ENCODE measurements at places on chromosomes 3 and 15.

DNA sequence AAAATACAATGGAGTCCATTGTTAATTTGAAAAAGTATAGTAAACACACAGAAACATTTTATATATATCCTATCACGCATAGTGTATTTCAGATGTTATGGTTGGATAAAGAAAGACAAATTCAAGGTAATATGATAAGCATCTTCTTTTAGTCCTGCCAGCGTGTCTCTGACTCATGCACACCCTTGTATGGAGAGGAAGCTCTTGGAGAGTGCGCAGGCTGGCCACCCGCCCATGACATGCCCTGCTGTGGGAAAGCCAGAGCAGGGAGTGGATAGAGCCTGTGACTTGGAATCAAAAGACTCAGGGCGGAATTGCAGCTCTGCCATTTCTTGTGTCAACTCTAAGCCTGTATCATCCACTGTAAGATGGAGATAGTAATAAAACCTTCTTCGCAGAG lies 23.0 kb upstream of the COPG1 start:
- DNase-seq = no peak

GRCh38 chr15:60392986-60393790 lies 4.6 kb downstream of the ANXA2 start:
- no peak for DNase-seq

DNA sequence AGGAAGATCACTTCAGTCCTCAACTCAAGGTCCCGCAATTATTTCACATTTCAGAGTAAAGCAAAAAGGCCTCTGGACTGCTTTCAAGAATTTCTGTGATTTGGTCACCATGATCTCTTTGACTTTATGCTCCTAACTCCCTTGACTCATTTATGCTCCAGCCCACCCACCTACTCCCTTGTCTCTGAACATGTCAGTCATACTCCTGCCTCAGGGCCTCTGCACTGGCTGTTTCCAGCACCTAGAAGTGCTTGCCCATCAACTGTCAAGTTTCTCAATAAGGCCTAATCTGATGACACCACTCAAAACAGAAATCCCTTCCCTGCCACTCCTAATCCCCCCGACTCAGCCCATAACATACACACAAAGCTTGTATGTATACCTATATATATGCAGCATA lies 36.1 kb upstream of the CSPG5 start:
- no peak for DNase-seq

DNA sequence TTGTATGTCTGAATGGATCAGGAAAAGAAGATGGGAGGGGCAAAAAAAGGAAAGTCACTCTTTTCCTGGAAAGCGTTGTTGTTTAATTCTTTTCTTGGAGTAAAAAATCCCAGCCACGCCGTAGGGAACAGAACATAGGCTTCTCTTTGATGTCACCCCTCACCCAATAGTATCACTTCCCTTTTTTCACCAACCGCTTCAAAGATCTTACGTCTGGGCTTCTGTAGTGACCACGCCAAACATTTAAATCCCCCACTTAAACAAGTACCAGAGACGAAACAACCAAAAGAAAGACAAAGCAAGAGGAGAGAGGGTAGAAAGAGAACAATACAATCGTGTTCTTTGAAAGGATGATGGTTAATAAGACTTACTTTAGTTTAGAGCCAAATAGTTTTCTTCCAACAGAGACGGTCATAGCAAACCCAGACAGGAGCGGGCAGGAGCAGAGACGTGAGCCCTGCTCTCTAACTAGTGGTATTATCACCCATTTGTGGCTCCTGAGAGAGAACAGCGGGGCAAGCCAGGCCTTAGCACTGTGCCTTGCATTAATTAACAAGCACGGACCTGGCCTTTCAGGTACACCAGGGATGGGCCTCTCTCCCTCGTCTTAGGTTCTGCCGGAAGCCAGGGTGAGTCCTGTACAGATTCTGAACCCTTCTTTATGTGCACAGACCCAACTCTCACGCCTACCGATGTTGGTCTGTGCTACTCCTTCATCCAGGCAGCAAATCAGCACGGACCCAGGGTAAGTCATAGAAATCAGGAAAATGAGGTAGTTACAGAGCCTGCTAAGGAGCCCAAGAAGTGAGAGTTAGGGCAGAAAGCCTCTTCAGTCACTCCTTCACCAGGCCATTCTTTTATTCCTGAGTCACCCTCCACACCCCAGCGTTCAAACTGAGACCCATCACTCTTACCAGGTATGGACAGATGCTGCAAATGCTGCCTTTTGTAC lies 28.2 kb upstream of the BCL6 start:
- DNase-seq = no peak

- DNase-seq = no peak
Observed at GRCh38 chr3:121504618-121505017, 41.2 kb downstream of the POLQ start.

DNA sequence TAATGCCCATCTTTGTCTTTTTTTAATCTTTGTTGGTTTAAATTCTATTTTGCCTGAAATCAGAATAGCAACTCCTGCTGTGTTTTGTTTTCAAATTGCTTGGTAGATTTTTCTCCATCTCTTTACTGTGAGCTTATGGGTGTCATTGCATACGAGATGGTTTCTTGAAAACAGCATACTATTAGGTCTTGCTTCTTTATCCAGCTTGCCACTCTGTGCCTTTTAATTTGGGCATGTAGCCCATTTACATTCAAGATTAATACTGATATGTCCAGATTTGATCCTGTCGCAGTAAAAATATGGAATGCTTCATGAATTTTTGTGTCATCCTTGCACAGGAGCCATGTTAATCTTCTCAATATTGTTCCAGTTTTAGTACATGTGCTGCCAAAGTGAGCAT lies 316.6 kb downstream of the CGGBP1 start:
- no peak for DNase-seq

- DNase-seq = no peak
Observed at GRCh38 chr15:56732886-56733135, 498 bp downstream of the ZNF280D start.

GRCh38 chr3:40309925-40310695 lies 603 bp downstream of the EIF1B start:
- DNase-seq = peak; percentile 27
